ENCODE measurements at places on chromosomes 16 and 17.

DNA sequence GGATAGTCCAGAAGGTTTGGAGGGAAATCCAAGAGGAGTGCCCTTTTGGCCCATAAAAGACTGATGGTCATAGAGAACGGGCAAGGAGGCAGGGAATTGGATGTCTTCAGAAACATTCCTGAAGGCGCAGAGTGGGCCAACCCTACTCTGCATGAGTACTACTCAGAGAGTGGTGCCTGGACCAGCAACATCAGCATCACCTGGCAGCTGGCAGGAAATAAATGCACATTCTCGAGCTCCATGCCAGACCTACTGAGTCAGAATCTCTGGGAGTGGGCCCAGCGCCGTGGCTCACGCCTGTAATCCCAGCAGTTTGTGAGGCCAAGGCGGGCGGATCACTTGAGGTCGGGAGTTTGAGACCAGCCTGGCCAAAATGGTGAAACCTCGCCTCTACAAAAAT lies 27.1 kb upstream of the SLC39A11 start:
- DNase-seq: no peak

DNA sequence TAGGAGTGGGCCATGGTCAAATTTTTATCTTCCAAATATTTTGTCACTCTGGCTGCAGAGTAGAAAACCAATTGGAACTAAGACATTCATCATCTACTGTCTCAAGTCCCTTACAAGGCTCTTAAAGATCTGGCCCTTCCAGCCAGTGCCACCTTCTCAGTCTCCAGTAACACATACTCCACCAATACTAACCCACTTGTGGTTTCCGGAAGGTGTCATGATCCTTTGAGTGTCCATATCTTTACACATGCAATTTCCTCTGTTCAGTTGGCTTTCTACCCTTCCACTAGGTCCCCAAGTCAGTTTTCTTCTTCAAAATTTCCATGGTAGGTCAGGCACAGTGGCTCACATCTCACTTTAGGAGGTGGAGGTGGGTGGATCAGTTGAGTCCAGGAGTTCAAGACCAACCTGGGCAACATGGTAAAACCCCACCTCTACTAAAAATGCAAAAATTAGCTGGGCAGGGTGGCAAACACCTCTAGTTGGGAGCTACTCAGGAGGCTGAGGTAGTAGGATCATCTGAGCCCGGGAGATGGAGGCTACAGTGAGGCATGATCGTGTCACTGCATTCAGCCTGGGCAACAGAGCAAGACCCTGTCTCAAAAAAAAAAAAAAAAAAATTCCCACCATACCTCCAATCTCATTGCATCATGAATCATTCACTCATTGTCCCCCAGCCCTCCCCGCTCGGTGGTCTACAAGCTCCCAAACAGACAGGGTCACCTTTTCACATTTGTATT lies 6.0 kb upstream of the GRB2 start:
- peak; percentile 36 for DNase-seq

- DNase-seq: no peak
These were observed 5.4 kb upstream of the RNF222 start for GRCh38 chr17:8402921-8403536.

DNA sequence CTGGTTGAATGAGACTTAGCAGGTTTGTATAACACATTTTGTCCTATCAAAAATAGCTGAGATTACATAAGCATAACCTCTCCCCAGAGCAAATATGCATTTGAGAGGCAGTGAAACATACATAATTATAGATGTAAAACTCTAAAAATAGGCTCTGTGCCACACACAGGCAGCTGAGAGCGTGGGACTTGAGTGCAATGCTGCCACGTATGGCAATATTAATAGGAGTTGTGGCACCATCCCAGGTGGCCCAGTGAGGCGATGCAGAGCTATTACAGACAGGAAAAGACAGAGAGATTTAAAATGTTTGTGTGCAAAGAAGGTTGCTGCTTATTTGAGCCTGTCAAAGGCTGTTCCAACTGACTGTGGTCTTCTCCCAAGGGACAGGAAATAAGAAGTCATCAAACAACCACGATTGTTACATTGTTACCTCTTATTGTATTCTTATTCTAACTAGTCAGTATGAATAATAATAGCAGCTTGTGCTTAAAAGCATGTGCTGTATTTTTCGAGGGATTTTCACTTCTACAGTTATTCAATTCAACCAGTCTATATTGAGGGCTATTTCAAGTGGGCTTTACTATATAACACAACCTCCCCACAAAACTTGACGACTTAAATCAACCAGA lies 116.5 kb downstream of the SALL1 start:
- peak; percentile 51 for DNase-seq

DNA sequence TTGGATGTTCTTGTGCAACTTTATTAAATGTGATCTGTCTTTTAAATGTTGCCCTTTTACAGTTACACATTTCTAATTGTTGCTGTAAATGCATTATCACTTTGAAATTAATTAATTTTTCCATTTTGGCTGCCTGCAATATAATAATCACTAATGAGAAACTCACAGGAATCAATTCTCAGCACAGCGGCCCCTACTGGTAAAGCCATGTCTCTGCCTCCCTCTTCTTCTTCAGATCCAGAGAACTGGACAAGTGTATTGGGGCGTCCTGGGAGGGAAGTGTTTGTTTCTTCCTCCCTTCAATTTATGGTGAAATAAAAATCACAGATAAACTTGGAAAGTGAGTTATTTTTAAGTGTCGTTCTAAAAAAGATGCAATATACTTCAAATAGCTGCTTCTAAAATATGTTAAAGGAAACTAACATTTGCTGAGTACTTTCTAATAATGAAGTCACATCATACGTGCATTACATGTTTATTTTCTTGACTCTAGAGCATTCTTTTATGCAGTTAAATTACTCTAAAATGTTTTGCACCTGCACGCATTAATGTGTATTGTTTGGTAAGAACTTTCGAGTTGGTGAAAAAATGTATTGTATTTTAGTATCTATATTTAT lies 338.0 kb downstream of the WWOX start:
- peak; percentile 45 for DNase-seq

DNA sequence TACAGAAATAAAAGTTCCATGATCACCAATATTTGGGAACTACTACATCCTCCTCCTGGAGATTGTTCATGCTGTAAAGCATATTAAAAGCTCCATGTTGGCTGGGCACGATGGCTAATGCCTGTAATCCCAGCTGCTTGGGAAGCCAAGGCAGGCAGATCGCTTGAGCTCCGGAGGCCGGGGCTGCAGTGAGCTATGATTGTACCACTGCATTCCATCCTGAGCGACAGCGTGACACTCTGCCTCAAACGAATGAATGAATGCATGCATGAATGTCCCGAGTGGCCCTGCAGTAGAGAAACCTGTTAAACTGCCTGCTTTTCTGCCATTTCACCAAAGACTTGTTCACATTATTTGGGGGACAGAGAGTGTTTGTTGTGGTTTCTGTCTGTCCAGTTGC lies 15.0 kb downstream of the CNEP1R1 start:
- no peak for DNase-seq

- DNase-seq: no peak
These were observed 23.2 kb downstream of the COTL1 start for GRCh38 chr16:84594725-84595038.

- peak; percentile 65 for DNase-seq
These were observed 623 bp downstream of the E4F1 start for GRCh38 chr16:2223942-2224486.

- DNase-seq: peak; percentile 76
These were observed 72.2 kb downstream of the ZNF778 start for GRCh38 chr16:89289428-89290395.

DNA sequence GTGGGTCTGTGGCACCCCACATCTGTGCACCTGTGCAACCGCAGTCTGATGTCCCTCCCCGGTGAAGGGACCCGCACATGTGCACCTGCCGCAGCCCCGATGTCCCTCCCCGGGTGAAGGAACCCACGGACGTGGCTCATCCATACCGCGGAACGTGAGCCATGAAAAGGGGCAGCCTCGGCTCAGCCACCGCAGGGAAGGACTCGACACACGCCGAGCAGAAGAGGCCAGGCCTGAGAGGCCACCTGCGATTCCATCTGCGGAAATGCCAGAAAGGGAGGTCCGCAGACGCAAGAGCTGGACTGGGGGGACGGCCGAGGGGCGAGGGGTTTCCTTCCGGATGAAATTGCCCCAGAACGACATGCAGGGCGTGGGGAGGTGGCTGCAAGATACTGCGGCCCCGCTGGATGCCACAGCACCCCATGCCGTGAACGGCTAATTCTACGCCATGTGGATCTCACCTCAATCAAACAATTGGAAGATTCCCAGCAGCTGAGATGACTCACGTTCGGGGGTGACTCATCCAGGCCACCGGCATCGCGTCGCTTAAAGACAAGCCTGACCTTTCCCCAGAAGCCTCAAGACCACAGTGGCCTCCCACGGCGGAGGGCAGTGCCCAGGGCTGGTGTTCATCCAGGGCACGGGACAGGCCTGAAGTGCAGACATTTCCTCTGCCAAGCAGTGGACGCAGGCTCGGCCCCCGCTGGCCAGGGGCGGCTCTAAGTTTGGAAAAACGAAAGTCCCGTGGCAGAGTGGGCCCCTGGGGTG lies 21.0 kb downstream of the SOX8 start:
- peak; percentile 61 for DNase-seq

Measured in NB4 (cell line).